ENCODE measurements at places on chromosomes 11 and 22.

DNA sequence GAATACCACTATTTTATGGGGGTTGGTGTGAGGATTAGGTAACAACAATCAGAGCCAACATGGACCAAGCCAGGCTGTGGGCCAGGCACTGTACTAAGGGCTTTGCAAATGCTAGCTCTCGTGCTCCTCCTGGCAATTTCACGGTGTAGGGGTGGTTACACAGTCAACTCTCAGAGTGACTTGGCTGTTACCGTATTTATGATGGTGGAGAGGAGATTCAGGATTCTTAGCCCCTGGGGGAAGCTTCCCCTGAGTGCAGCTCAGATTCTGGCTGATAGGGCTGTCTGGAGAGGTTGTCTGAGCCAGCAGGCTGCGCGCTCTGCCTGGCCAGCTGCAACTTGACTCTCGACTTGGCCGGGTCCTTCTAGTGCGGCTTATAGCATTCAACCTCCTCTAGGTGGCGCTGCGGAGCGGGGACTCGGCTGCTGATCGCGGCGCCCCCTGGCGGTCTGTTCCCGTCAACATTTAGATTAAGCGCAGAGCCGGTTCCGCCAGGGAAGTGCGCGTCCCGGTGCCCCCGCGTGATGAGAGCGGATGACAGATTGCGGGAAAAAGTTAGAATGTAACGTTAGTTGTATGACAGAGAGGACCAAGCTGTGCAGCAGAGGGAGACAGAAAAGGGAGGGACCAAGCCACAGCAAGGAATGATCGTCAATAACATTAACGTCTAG is 4.5 kb upstream of the NCF4 start:
- peak; percentile 5 for DNase-seq

DNA sequence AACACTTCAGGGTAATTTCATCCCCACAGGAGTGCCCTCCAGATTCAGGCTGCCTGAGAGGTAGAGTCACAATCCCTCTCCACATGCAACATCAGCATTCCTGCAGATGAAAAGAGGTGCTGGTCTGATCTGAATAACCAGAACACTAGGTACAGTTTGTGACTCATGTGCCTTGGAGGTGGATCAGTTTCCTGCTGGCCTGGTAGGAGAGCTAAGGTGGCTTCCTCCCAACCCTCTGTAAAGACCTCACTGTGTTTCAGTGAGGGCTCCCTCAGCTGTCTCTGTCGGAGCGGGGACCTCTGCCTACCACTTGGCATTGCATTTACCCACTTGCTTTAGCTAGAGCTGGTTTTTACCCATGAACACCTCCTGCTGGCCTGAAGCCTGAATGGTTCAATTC is 7.6 kb downstream of the OR9G1 start:
- no peak for DNase-seq

GRCh38 chr11:76253416-76253815 is 47.1 kb upstream of the WNT11 start:
- no peak for DNase-seq

- DNase-seq: no peak
Measured at GRCh38 chr22:40857309-40857855, 434 bp downstream of the XPNPEP3 start.

DNA sequence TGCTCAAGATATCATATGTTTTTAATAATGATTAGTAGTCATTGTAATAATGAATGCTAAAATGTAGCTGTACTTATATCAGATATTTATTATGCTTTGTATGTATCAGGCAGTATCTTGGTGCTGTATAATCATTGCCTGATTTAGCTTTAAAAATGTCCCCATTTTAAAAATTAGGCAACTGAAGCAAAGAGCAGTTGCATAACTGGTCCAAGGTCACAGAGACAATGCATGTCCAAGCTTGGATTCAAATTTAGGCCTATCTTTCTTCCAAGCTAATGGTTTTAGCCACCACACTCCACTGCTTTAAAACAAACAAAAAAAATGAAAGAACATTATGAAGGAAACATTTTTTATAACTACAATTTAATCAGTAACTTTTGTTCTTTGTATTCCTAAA is 725.8 kb upstream of the RAG2 start:
- DNase-seq: no peak

DNA sequence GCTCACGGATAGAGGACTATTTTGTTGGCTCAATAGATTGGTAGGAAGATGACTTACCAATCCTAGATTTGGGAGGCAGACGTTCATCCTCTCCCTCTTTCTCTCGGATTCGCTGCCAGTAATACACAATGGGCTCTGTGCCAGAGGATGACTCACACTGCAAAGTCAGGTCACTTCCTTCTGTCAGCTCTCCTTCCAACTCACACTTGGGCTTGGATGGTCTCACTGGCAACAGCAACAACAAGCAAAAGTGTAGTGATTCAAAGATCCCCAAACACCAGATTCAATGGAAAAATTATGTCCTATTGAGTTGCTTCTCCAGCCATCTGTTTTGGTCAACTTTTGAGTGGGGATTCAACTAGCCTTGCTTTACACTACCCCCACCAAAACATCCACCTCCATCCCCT is 21.7 kb upstream of the HSPA8 start:
- no peak for DNase-seq

DNA sequence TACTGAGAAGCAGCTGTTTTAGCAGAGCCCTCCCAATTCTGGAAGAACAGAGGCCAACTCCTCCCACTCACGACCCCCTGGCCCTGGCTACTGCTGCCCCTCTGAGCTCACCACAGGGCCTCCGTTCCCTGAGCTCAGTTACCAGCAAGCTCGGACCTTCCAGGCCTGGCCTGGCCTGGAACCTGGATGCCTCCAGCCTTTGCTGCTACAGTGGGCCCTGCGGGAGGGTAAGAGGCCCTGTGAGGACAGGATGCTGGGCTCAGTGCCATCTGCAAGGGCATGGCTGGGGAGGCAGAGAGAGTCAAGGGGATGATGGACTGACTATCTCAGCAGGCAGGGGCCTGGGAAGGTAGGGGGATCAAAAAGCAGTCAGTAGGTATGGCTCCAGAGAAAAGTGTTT is 209.9 kb upstream of the NCAM1 start:
- DNase-seq: no peak

GRCh38 chr11:114279792-114280546 is 16.2 kb upstream of the NNMT start:
- no peak for DNase-seq

- DNase-seq: no peak
Measured at GRCh38 chr11:5591613-5592012, 4.8 kb upstream of the TRIM6 start.

DNA sequence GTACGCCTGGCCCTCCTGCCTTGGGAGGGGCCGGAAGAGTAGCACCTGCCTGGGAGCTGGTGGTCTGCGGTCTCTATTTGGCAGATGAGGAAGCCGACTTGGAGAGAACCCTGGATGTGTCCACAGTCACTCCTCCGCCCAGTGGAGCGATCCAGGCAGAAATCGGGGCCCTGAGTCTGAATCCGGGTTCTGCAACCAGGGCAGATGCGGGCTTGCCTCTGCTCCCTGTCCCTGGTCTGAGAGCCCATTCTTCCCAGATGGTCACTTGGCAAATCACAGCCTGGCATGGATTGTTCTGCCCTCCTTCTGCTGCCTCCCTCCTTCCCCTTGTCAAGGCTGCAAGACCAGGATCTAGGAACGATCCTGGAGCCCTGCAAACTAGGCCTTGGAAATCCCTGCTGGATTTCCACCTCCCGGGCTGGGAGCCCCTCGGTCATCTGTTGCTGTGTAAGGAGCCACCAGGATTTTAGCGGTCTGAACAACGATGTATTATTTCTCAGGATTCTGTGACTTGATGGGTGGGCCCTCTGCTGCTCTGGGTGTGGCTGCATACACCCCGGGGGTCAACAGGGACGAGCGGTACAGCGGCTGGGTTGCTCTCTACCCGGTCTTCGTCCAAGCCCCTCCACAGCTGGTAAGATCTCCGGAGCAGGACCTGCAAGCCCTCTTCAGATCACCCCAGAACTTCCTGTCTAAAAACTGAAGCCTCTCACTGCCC is 2.0 kb upstream of the ASCL2 start:
- DNase-seq: no peak

DNA sequence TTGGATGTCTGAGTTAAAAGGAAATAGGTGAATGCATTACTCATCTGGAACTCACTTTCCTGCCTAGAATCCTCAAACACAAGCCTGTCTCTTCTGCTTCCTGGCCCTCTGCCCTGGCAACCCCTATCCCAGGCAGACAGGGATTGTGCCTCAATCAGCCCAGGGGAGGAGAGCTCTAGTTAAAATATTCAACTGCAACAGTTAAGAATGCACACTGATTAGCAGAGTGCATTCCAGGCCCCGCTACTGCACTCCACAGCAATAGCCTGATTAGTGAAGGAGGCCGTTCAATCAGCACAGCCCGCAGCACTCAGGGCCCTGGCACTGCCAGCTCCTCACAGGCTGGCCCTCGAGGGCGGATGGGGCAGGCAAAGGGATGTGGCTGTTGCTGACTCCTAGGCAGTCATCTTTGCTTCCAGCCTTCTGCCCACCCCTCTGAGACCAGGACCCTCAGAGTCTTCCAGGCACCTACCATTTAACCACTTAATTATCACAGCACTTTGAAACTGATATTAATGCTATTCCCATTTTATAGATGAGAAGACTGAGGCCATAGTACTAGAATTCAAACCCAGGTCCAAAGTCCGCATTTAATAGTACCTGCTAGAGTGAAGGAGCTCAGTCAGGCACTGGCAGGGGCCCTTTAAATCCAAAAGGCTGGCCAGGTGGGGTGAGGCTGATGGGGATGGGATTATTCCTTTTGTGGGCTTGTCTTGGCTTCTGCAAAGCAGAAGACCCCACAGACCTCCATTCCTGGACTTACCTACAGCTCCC is 435.3 kb downstream of the SOX6 start:
- no peak for DNase-seq

GRCh38 chr11:118608360-118609227 is 1.2 kb downstream of the PHLDB1 start:
- no peak for DNase-seq

DNA sequence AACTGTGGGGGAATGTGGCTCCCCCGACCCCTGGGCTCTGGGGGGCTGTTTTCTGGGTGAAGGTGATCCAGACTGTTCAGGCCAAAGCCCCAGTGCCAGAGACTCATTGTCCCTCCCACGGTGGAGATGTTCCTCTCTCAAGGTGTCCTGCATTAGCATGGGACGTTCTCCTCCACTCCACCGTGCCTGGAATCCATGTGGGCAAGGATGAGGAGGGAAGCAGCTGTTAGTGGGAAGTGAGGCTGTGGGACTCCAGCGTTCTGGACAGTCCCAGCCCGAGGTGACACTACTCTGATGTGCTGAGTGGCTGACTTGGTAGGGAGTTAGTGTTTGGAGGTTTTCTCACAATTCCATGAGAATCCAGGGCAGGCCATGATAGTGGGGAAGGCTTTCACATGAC is 31.4 kb upstream of the CLDN5 start:
- DNase-seq: no peak

- no peak for DNase-seq
Measured at GRCh38 chr11:105372206-105372605, 232.6 kb upstream of the CARD18 start.

DNA sequence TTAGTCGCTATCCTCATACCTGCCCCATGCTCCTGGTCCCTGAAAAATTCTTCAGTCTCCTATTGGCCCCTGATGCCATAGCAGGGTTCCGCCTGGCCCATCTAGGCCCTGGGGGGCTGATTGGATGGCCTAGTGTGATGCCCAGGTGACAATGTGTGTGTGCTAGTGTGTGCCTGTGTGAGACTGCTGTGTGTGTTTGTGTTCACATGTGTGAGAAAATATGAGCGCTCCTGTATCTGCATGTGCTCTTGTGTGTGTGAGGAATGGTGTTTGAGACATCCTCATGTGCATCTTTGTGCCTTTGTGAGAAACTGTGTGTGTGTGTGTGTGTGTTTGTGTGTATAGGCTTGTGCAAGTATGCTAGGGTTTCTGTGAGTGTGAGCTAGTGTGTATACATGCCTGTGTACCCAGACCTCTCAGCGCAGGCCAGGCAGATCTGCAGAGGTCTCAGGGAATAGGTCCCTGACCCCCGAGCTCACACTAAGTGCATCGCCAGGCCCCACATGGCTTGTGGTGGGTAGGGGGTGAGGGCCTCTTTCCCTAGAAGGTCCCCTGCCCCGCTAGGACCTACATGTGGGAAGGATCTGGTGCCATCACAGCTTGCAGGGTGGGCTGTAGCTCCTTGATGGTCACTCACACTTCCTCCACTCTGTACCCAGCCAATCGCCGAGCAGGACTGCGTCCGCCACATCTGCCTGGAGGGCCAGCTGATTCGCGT is 64.6 kb downstream of the OTOG start:
- no peak for DNase-seq

- peak; percentile 69 for DNase-seq
Measured at GRCh38 chr22:20020533-20021195, at the start of gene TANGO2. TANGO2 (plus strand) TSS chr22:20021110; CDS start chr22:20036799, 15,689 bp downstream.

GRCh38 chr11:78190871-78191538 is 2.3 kb downstream of the USP35 start:
- no peak for DNase-seq

DNA sequence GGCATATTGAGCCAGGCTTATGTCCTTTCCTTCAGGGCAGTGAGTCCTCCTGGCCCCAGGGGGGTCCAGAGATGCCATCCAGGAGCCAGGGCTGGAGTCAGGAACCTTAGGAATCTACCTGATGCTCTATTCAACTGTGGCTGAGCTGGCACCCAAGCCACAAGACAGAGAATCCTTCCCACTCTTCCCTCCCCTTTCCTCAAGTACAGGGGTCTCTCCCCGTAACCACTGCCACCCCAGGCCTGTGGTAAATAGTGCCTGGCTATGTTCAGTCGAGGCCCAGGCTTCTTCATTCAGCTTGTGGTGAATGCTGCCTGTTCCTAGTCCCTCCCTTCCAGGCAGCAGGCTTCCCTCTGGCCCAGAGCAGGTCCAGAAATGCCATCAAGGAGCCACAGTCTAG is 45.5 kb upstream of the THY1 start:
- no peak for DNase-seq

DNA sequence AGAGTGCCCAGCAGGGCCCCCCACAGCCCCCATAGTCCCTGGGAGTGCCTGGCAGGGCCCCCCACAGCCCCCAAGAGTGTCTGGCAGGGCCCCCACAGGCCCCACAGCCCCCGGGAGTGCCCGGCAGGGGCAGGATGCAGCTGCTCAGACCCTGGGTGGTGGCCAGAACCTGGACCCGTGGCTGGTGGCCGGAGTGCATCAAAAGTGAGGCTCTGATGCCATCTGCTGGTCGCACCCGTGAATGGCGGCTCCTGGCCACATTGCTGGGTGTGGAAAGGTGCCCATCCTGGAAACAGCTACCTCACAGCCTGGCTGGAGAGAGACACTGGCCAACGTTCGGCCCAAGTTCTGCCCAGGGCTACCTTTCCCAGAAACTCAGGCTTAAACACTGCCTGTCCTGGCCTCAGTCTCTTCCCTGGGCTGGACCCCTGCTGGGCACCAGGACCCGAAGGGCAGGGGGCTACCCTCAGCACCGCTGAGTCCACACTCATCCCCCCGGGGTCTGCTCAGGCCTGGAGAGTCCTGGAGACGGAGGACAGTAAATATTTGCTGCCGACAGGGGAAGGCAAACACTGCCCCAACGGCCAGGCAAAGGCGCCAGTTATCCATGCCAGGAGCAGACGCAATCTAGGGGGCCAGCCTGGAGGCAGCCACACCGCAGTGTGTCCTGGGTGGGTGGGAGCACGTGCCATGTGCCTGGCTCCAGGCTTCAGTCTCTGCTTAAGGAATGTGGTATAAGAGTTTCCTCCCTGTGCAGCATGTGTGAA is 4.4 kb downstream of the INS start:
- no peak for DNase-seq

DNA sequence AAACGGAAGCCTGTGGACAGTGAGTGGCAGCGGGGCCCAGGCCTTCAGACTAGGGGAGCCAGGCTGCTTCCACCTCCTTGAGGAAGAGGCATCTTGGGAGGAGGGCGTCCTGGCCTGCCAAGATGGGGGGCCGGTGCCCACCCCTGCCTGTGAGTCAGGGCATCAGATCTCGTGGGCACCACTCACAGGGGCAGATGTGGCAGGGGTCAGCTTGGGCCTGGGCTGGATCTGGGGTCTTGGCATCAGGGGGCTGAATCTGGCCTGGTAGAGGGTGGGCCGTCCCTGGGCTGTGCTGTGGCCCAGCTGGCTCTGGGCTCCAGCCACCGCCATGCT is 24.1 kb upstream of the TH start:
- no peak for DNase-seq
